Stimulated activated CD8-positive, alpha-beta memory T cell treated with anti-CD3 and anti-CD28 coated beads, Interleukin-7, amount 100 ng/mL, for 4 hours (primary cell): ENCODE measurements at places on chromosomes 4 and X.

DNA sequence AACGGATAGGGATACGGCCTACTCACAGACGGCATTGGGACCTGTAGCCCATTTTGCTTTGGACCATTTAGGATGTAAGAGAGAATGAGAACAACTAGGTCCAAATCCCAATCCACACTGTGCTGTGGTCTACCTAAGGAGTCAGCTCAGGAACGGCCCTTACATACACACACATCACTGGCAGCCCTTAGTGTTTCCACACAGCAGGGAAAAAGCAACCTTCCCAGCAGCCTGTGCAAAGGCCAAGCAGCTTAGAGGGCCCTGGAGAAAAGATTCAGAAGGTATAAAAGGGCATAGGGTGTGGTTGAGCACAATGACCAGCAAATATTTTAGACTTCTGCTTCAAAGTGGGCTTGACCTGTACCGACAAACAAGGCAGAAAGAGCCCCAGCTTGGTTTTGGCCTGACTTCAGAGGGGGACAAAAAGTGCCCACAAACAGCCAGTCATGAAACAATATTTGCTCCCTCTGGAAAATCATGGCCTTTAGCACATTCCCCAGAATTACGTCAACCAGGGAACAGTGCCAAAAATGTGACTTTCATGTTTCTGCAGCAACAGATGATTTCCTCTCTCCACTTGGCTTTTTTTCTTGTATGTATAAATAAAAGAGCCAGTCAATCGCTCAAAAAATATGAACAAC lies 359.5 kb upstream of the FGF16 start:
- DNase-seq, result no peak

GRCh38 chr4:107253579-107254068 lies 217.5 kb upstream of the DKK2 start:
- no peak for DNase-seq

GRCh38 chr4:38621028-38621684 lies 42.8 kb upstream of the KLF3 start:
- no peak for DNase-seq

DNA sequence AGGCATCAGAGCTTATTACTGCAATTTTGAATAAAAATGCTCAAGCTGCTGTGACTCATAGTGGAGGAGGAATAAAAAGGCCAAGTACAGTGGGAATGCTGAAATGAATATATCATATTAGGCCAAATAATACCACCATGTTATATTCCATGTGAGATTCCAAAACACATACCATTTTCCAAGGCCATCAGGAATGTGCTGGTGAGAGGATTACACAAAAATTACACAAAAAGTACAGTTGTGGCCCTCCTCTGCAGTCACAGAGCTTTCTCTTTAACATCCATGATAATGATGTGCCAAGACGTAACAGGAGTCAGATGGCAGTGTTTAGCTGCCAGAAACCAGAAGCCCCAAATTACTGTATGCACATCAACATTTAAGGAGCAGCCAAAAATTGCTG lies 153.5 kb downstream of the PCDH18 start:
- DNase-seq, result no peak

GRCh38 chrX:131783555-131784308 lies 239.4 kb upstream of the STK26 start:
- DNase-seq, result peak; percentile 38

DNA sequence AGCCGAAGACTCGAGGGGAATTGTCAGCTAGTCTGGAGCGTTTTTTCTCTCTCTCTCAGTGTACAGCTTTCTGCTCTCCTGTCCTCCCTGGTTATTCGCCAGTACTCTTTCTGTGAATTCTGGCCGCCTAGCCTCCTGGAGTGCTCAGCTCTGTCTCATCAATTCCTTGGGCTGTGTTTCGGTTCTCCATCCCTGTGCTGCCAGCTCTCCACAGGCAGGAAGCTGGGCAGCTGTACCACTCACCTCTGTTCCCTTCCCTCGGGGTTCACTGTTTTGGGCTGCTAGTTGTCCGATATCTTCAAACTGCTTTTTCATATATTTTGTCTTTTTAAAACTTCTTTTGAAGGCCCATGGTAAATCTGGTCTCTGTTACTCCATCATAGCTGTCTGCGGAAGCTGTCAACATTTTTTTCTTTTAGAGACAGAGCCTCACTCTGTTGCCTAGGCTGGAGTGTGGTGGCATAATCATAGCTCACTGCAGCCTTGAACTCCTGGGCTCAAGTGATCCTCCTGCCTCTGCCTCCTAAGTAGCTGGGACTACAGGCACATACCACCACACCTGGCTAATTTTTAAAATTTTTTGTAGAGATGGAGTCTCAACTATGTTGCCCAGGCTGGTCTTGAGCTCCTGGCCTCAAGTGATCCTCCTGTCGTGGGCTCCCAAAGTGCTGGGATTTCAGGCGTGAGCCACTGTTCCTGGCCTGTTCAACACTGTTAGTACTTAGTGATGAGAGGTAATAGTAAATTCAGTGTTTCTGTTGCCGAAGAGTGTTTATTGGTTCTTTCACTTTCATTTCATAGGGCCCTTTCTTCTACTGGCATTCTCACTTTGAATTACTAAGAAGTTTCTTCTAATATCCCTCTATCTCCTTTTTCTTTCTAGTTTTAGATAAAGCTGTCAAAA lies 18.6 kb downstream of the ZCCHC4 start:
- DNase-seq, result no peak

- DNase-seq, result no peak
These were observed 90.7 kb downstream of the PALLD start for GRCh38 chr4:168587411-168588125.

GRCh38 chrX:34467437-34467836 lies 189.6 kb downstream of the TMEM47 start:
- no peak for DNase-seq

GRCh38 chr4:151694961-151695720 lies 65.7 kb downstream of the GATB start:
- DNase-seq, result no peak

- no peak for DNase-seq
These were observed 195.9 kb downstream of the CPEB2 start for GRCh38 chr4:15198070-15198727.

DNA sequence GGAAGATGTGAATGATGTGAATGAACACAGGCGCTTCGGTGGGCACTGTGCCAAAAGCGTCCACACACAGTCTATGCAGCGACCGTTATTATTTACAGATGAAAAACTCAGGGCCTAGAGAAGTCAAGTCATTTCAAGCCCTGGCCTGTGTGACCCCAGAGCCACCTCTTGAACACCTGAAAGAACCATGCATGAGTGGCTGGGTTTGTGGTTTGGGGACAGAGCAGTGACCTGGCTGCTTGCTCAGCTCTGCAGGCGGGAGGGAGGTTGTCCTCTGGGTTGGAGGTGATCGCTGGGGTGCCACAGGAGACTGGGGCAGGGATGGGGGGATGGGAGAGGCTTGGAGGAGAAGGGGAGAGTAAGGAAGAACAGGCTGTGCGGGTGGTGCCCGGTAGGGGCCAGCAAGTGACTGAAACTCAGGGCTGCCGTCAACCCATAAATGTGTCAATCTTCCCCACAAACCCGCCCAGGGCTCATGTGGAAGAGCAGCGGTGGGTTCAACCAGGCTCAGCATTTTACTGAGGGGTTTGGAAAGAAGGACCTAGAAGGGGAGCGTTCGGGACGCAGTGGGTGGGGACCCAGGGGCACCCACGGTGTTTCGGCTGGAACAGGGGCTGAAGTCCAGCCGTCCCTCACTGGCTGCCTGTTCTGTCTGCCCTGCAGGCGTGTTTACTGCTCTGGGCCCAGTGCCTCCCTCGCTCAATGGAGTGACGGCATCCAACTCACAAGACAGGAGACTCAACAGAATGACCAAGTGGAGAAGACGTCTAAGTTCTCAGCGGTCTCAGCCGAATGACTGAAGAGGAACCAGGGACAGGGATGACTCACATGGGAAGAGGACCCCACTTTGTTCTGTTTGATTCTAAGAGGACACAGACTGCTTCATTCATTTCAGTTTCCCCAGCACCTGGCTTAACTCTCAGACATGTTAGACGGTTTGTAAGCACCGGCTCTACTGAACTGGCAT lies 167.8 kb downstream of the AFAP1 start:
- DNase-seq, result no peak

DNA sequence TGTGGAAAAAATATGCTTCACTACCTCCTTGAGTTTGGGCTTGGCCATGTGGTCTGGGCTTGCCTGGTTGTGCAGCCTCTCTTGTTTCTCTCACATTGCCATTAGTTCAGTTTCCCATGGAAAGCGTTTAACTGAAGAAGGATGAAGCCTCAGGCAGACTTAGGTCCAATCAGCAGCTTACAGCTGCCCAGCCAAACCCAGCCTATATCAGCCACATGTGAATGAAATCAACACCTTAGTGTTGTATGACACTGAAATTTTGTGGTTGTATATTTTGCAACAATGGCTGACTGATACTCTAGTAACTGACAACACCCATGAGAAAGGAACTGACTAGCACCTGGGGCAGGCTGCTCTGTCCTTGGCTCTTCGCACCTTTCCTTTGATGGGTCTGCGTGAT lies 81.2 kb downstream of the KLF8 start:
- DNase-seq, result no peak

DNA sequence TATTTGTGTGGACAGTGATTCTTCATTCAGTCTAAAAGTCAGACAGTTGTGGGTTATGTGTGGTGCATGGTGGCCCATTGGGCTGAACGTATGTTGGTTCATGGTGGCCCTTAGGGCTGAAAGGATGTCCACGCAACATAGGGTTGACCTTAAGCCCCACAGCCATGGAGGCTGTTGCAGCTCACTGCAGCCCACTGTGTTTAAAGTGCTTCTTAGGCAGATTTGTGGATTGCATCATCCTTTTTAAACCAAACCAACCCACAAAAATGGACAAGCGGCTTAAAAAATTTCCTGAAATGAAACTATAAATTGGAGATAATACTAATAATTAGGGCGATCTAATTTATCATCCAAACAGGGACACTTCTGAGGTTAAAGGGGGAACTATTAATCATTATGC lies 219.0 kb upstream of the GATB start:
- DNase-seq, result no peak
